Pulmonary artery endothelial cell (primary cell): ENCODE measurements at places on chromosomes 16 and 17.

DNA sequence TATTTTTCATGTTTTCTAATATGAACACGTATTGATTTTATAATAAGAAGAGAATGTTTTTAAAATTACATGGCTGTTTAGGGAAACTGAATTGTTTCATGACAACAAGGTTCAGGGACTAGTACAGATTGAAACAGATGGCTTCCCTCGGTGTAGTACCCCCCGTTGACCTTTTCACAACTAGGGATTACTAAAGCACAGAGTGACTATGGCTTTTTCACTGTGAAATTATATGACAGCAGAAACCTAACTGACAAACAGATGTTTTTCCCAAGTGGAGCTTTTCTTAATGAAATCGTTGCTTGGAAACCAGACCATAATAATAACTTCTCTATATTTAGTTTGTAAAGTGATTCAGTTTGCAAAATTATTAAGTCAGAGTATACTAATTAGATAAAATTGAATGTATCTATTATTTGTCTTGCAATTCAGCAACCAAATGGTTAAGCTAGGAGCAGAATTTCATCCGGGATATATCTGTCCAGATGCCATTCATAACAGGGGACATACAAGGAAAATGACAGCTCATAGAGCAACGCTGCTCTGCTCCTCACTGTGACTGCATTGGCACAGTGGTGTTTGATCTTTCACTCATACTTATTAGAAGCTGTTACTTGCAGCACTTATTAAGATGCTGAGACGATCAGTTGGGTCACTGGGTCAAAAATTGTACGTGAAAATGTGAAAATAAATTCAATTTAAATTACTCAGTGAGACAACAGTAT, 111.7 kb downstream of the TANGO6 start:
- DNase-seq = no peak

- DNase-seq = no peak
These were observed 21.7 kb downstream of the ACSF3 start for GRCh38 chr16:89115216-89115861.

DNA sequence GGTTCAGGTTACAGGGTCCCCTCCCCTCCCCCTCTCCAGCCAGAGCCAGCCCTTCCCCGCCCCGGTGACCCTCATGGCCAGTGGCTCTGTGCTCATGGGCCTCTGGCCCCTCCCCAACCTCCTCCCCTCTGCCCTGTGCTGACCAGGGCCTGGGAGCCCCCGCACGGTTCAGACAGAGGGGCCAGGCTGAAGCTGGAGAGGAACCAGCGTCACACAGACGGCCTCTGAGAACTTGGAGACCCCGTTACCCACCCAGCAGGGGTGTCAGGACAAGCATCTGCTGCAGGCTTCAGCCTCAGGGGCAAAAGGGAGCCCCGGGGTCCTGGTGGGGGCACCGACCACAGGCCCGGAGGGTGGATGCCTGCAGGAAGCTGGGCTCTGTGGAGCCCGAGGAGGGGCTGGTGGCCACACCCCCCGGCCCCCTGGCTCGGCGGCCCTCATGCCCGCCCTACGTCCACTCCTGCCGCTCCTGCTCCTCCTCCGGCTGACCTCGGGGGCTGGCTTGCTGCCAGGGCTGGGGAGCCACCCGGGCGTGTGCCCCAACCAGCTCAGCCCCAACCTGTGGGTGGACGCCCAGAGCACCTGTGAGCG, at the start of gene WFIKKN1:
Gene WFIKKN1 (plus strand): TSS at position 171 of the 591 bp plus-strand sequence. CDS start 269 bp downstream, at position 440.
- DNase-seq = no peak

GRCh38 chr16:77500286-77500598, 65.4 kb upstream of the ADAMTS18 start:
- DNase-seq = no peak
